ENCODE measurements at places on chromosomes 7 and 10. TPM values are rescaled to one million over a fixed set of nuclear protein-coding genes. Genes with fewer than 3 reads are reported as not detected.
A peak's percentile ranks its signal among the peaks of the same experiment; 100 is the strongest.

Gene VGF
- not detected for total RNA-seq

DNA sequence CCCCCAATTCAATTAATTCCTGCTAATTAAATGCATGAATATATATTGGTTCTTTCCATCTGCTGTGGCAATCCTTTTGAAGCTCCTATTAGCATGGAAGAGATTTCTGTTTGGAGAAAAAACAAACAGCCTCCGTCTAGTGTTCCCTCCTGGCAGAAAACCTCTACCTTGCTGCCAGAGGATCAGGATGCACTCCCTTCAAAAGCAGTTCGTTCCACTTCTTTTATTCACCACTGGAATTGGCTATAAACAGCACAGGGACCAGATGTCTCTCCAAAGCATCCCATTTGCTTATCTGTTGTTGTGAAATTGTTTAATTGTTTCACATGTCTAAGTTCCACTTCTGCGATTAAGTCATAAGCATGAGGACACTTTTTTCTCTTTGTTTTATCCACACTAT is 77.8 kb upstream of the PTN start:
- no peak for DNase-seq
- no peaks in the 10 kb centered on the region for H3K27me3 ChIP-seq
- H3K4me1 ChIP-seq = no peaks in the 10 kb centered on the region
- H3K36me3 ChIP-seq = no peaks in the 10 kb centered on the region

DNA sequence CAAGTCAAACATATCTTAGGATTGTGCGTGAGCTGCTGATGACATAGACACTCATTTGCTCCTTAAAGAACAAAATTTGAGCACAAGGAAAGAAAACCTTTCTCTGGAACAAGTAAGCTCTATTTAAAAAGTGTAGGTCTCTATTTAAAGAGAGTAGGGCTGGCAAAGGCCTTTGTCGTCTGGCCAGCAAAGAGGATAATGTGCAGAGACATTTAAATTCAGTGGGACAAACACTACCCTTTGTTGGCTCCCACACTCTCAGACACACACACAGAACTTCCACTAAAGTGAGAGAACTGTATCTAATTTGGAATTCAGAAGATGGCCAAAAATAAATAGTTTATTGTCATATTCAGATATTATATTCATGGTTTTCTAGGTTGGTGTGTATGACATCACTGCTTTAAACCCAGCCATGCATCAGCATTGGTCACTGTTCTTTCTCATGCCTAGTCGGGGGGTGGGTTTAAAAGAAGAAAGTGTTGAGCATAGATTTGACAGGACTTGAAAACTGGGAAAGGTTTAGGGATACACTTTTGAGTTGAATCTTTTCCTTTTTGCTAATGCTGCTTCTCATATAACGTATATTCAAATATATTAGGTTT is 49.5 kb upstream of the HDAC9 start:
- no peaks in the 10 kb centered on the region for H3K36me3 ChIP-seq
- no peak overlapping the region for H3K27ac ChIP-seq
- DNase-seq = no peak
- H3K4me3 ChIP-seq = no peak overlapping the region
- H3K4me1 ChIP-seq = no peaks in the 10 kb centered on the region

- no peak overlapping the region for H3K4me3 ChIP-seq
- no peaks in the 10 kb centered on the region for H3K4me1 ChIP-seq
- no peaks in the 10 kb centered on the region for H3K27me3 ChIP-seq
- H3K36me3 ChIP-seq = no peaks in the 10 kb centered on the region
Measured at GRCh38 chr10:62632071-62632809, 172.3 kb upstream of the ADO start.

DNA sequence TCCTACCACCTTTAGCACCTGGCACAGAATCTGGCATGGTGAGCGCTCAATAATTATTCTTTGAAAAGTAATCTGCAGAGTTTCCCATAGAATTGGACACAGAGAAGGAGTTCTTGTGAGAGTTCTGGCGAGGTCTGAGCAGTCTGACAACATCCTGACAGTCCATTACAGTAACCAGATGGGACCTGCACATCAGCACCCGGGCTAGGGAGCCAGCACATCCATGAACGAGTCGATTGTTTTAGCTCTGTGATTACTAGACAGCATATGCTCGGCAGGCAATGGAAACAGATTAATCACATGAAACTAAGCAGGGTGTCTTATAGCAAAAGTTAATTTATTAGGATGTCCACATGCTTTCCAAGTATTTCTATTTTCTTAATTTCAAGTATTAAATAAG is 96.7 kb downstream of the SEMA3D start:
- H3K27ac ChIP-seq = no peak overlapping the region
- H3K4me3 ChIP-seq = no peak overlapping the region
- peaks cover 5% of the 10 kb centered on the region for H3K4me1 ChIP-seq

DNA sequence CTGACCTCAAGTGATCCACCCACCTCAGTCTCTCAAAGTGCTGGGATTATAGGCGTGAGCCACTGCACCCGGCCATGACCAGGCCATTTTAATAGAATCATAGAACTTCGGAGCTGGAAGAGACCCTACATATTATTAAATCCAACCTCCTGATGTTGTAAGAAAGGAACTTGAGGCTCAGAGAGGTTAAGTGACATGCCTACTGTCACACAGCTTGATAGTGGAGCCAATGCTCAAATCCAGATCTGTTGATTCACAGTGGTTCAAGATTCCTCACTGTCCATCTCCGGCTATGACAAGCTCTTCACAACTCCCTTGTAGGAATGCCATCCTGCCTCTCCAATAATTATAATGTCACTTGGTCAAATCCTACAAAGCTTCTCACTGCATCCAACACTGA is 65.3 kb downstream of the MYOF start:
- peaks cover 62% of the 10 kb centered on the region for H3K4me1 ChIP-seq
- H3K27me3 ChIP-seq = no peaks in the 10 kb centered on the region
- H3K36me3 ChIP-seq = no peaks in the 10 kb centered on the region
- no peak overlapping the region for H3K27ac ChIP-seq
- no peak overlapping the region for H3K4me3 ChIP-seq
- no peak for DNase-seq

DNA sequence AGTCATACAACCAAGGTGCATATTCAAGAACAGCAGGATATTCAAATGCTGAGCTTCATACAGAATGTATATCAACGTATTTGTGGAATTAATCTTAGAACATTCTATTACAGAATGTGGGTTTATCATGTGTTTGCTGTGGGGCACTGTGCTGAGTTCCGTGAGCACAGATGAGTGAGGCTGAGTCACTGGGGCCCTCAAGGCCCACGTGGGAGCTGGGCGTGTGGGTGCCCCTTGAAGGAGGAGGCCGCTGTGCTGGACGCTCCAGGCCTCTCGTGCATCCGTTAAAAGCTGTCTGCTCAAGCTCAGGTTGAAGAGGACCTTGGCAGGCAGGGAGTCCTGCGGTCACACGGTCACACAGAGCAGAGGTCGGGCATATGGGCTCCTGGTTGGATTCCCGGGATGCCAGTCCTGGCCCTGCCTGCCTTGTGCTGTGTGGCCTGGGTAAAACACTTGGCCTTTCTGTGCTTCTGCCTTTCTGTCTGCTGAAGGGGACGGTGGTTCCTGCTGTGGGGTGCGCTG is 70.1 kb downstream of the GLRX3 start:
- no peak for DNase-seq
- H3K36me3 ChIP-seq = no peaks in the 10 kb centered on the region
- H3K27ac ChIP-seq = no peak overlapping the region
- H3K4me3 ChIP-seq = no peak overlapping the region
- H3K27me3 ChIP-seq = no peaks in the 10 kb centered on the region
- no peaks in the 10 kb centered on the region for H3K4me1 ChIP-seq

- no peak overlapping the region for H3K27ac ChIP-seq
- peaks cover 34% of the 10 kb centered on the region for H3K36me3 ChIP-seq
- H3K4me1 ChIP-seq = no peaks in the 10 kb centered on the region
- DNase-seq = no peak
- no peak overlapping the region for H3K4me3 ChIP-seq
Measured at GRCh38 chr10:71281646-71282322, 37.3 kb upstream of the SLC29A3 start.

Gene PALD1
- 10.4 TPM for total RNA-seq

GRCh38 chr10:101061624-101062231 is at the start of gene KAZALD1:
TSS of gene KAZALD1 (plus strand) at chr10:101061989. CDS start at chr10:101062593, 604 bp downstream.
- H3K4me1 ChIP-seq = peaks cover 59% of the 10 kb centered on the region
- no peaks in the 10 kb centered on the region for H3K36me3 ChIP-seq
- peak within 1 kb of the TSS; percentile 82 for H3K4me3 ChIP-seq
- DNase-seq = no peak

Gene MTERF1
- 4.3 TPM for total RNA-seq

- H3K27me3 ChIP-seq = no peaks in the 10 kb centered on the region
- H3K4me3 ChIP-seq = no peak overlapping the region
- DNase-seq = no peak
- H3K4me1 ChIP-seq = no peaks in the 10 kb centered on the region
Measured at GRCh38 chr7:89687211-89687610, 467.1 kb upstream of the STEAP1 start.

Gene LRRN3
- total RNA-seq = 1.3 TPM

DNA sequence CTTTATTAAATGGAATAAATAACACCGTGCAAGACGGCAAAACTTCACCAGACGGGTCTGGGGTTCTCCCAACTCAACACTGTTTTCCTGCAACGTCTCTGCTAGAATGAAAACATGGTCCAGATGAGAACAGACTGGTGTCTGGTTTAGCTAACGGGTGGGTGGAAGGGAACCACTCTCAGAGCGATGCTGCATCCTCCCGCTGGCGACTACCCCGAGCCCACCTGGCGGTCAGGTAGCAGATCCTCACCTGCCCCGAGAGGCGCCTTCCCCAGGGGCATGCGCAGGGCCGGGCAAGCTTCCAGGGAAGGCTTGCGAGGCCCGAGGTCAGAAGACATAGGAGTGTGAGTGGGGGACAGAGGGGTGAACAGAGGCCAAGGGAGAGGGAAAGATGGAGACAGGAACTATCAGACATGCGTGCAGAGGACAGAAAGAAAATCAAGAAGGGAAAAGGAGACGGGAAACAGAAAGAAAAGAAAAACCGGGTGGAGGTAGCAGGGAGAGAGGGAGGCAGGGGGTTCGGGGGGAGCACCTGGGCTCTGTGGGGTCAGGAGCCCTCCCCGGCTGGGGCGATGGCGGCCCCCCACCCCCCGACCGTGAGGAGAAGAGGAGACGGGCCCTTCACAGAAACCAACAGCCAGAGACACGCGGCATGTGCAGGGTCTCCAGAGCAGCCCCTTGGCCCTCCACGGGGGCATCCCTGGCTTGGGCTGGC is 222.0 kb downstream of the MAD1L1 start:
- no peak for DNase-seq
- H3K36me3 ChIP-seq = no peaks in the 10 kb centered on the region
- no peak overlapping the region for H3K27ac ChIP-seq
- no peak overlapping the region for H3K4me3 ChIP-seq
- H3K4me1 ChIP-seq = peaks cover 15% of the 10 kb centered on the region

- no peak overlapping the region for H3K27ac ChIP-seq
- H3K4me3 ChIP-seq = no peak overlapping the region
- DNase-seq = no peak
- H3K36me3 ChIP-seq = no peaks in the 10 kb centered on the region
Measured at GRCh38 chr7:23044581-23044980, 30.7 kb upstream of the HYCC1 start.

DNA sequence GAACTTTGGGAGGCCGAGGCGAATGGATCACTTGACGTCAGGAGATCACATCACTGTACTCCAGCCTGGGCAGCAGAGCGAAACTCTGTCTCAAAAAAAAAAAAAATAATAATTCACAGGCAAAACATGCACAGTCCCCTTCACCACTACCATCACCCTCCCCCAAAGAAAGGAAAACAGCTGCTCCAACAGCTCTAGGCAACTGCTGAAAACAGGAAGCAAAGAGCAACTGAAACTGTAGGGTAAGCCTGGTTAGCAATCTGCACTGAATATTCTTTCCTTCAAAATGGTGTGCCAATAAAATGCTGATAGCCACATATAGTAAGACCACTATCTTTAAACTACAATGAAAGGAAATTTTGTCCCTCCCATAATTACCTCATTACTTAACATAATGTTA is 11.8 kb downstream of the NT5C2 start:
- H3K4me1 ChIP-seq = peaks cover 66% of the 10 kb centered on the region
- H3K4me3 ChIP-seq = no peak overlapping the region
- no peaks in the 10 kb centered on the region for H3K36me3 ChIP-seq

Gene ACTL6B
- total RNA-seq = not detected

- DNase-seq = peak; percentile 94
- H3K4me1 ChIP-seq = peaks cover 55% of the 10 kb centered on the region
- H3K36me3 ChIP-seq = no peaks in the 10 kb centered on the region
- no peaks in the 10 kb centered on the region for H3K27me3 ChIP-seq
- peak within 1 kb of the TSS; percentile 93 for H3K27ac ChIP-seq
- peak within 1 kb of the TSS; percentile 72 for H3K4me3 ChIP-seq
Measured at GRCh38 chr10:74150204-74150989, at the start of gene AP3M1. TSS of gene AP3M1 (minus strand) at chr10:74150828. CDS start at chr10:74138379, 12,449 bp downstream.

Gene PON1
- total RNA-seq = not detected

GRCh38 chr7:56091591-56091990 is 1.2 kb downstream of the PHKG1 start:
- H3K27me3 ChIP-seq = no peaks in the 10 kb centered on the region
- H3K4me1 ChIP-seq = peaks cover 24% of the 10 kb centered on the region
- DNase-seq = no peak
- peaks cover 27% of the 10 kb centered on the region for H3K36me3 ChIP-seq

DNA sequence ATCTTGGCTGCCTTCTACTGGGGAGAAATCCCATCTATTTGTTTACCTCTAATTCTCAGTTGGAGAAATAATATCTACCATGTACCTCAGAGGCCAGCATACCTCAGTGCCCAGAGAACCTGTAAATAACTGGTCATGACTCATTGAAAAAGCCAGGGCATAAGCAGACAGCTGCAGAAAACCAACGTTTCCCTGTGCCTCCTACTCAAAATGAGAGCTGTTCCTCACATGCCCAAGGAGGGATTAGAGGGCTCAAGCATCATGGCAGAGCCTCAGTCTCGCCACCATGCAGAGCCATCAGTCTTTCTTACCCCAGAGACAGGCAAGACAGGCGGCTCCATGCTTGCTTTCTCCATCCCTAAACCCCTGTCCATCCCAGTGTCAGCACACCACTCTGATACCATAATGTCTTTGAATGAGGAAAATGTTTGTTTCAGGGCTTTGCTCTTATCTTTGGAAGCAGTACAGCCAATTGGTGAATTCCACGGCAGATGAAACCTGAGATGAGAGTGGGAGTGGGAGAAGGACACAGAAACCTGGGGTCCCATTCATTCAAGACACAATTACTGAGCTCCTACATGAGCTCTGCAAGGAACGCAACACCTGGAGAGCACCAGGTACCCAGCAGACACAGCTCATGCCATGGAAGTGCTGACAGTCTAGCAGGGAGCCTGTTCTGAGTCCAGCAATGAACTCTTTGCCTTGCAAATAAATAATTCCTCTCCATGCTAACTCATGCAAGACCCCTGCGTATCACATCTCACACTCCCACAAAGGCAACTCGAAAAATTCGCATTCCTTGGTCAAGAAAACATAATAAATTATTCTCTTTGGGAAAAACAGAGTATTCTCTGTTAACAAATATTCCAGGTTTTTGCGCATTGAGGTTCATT is 21.1 kb downstream of the PON1 start:
- no peak overlapping the region for H3K4me3 ChIP-seq
- no peak for DNase-seq
- no peaks in the 10 kb centered on the region for H3K36me3 ChIP-seq
- H3K27ac ChIP-seq = no peak overlapping the region
- no peaks in the 10 kb centered on the region for H3K4me1 ChIP-seq

Data from esophagus muscularis mucosa (tissue), 4 donors.